ENCODE measurements at places on chromosomes 11 and 22.

DNA sequence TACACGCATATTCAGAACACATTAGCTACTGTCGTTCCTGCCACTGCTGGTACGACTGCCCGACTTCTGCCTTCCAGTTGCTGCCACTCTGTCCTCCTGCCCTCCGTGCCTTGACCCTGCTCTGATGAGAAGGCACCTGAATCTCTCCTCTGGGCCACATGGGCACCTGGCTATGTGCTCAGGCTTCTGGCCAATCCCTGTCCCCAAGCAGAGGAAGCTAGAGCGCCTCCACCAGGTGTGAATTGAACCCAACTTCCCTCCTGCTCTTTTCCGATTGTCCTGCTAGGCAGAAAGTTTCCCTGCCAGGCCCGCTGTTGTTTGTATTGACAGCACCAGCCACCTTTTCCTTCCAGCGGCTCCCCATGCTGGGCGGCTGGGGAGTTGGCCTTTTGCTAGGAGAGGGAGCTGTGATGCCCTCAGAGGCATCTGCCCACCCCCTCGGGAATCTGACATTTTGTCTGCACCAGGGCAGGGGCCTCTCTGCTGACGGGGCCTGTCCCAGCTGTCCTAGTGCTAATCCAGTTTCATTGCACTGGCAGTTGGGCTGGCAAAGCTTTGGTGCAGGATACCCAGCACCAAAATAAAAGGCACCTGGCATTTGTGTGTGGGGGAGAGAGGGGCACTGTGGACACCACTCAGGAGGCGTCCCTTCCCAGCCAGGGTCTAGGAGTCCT, 118.0 kb downstream of the GRIK4 start:
- no peak for DNase-seq

- no peak for DNase-seq
These were observed 2.4 kb downstream of the RASD2 start for GRCh38 chr22:35542939-35543516.

DNA sequence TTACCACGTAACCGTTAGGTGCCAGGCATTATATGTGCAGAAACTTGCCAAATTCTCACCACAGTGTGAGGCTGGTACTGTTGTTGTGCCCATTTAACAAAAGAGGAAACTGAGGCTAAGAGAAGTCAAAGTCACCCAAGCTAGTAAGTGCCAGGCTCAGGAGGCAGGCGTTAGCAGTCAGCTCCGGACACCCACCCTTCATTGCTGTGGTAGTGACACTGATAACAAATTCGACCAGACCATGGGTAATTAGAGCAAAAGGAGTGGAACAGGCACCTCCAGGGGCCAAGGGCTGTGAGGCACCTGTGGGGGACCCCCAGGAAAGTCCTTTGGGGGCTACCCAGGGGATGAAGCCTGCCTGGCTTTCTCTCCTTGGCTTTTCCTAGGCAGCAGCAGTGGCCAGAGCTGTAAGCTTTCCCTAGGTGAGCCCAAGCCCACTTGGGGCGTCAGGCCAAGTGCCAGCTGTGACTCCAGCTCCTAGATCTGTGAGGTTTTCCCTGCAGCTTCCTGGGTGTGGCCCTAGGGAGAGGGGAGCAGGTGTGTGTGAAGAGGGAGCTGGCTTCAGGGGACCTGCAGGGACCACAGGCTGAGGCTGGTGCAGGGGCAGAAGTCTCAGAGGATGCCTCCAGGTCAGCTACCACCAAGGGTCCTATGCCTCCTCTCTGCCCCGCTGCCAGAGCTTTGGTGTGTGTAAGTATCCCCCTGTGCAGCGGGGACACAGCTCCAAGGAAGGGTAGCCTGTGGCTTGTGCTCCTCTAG, 19.7 kb upstream of the ALX4 start:
- DNase-seq = no peak

GRCh38 chr22:20206709-20207215, 55.9 kb upstream of the CCDC188 start:
- DNase-seq = no peak

- DNase-seq = no peak
These were observed 317.6 kb upstream of the FAT3 start for GRCh38 chr11:91906871-91907624.

DNA sequence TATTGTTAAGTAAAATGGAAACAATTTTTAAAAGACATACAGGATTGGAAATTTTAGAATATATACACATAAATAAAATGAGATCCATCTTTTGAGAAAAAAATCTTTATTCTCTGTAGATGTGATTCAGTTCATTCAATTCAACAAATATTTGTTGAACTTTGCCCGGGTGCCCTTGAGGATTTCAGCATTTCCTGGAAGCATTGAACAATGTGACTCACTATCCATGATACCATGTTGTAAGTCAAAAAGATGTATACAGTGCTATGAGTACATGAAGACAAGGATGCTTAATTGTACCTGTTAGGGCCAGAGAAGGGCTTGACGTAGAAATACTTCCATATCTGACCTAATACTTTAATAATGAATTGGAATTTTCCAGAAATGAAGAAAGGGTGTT, 353.7 kb downstream of the METTL15 start:
- no peak for DNase-seq

DNA sequence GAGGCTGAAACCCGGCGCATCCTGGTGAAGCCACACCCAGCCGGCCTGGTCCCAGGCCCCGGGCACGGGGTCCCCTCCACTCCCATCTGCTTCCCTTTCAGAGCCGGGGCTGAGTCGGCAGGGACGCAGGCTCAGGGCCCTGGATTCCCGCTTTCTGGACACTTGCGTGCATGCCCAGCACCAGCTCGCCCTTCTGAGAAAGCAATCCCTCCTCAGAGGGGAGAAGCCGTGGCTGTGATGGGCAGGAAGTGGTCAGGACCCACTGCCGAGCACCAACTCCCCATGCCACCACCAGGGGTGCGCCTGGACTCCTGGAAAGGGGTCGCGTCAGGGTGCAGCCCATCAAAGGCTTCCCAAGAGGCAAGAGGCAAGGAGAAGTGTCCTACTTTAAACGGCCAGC, 15.1 kb downstream of the CDKN1C start:
- no peak for DNase-seq

DNA sequence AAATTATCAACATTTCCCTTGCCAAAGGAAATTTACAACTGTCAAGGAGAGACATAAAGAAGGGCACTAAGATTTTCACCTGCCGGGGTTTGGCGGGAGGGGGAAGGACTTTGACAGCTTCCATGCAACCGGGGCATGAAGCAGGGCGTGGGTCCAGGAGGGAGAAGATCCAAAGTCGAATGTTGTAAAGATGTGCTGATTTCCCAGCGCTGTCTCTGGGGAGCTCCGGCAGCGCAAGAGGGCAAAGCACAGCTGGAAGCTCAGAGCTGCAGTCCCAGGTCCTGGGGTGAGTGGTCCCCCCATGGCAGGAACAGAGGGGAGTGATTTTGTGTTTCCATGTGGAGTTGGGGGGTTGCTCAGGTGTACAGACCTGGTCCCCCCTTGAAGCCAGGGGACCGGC, at the start of gene MS4A10:
TSS of gene MS4A10 (plus strand) at position 198 of the 400 bp plus-strand sequence. CDS start 5,003 bp downstream, outside the sequence.
- DNase-seq = no peak

DNA sequence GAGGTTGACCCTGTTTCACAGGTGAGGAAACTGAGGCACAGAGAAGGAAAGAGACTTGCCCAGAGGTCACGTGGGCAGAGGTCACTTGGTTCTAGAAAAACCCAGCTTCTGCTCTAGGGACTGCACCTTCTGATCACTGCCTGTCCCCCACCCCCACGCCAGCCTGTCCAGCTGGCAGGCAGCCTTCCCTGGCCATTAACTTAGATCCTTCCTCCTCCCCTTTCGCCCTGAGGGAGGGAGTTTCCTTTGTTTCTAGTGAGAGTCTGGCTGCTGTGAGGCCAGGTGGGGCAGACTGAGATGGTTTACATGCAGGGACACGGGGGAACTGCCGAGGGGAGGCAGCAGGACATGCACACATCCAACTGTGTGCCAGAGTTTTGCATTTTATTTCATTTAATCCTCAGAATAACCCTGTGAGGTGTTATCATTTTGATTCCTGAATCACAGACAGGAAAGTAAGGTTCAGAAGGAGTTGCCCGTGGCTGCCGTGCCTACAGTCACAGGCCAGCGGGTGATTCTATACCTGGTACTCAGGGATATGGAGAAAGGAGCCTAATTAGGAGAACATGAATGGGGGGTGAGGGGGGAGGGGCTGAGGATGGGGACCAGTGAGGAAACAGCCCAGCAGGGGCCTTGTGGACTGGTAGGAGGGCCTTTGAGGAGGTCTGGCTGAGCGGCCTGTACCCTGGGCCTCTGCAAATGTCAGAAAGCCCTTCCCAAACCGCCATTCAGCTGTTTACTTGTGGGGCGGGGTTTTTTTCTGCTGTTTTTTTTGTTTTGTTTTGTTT, 3.4 kb downstream of the FAM83F start:
- DNase-seq = no peak

DNA sequence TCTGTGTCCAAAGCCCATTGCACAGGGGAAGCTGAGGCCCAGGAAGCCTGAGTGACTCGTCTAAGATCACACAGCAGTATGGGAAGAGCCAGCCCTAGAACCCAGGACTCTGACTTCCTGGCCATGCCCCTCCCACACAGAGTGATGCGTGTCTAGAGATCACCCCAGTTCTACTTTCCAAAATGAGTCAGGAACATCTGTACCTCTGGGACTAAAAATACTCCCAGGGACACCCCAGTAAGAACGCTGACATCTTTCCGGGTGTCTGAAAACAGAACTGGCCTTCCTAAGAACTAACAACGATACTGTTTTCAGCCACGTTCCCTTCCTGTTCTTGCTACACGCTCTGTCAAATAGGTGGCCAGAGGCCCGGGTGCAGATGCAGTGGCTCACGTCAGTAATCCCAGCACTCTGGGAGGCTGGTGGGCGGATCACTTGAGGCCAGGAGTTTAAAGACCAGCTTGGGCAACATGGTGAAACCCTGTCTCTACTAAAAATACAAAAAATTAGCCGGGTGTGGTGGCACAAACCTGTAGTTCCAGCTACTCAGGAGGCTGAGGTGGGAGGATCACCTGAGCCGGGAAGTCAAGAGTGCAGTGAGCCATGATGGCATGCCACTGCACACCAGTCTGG, 21.7 kb upstream of the PDGFB start:
- no peak for DNase-seq

DNA sequence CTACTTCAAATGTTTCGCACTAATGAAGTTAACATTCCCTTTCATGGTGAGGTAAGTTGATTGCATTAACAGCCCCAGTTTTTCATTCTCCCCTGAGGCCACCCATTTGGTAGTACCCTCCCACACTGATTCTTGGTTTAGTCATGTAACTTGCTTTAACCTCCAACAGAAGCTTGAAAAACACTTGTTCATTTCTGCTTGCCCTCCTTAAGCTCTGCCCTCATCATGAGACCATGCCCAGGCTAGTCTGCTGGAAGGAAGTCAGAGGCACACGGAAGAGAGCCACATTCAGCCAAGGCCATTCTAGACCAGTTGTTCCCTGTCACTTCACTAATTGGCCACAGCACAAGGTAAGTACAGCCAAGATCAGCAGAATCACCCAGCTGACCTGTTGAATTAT, 50.7 kb upstream of the CD44 start:
- DNase-seq = no peak

DNA sequence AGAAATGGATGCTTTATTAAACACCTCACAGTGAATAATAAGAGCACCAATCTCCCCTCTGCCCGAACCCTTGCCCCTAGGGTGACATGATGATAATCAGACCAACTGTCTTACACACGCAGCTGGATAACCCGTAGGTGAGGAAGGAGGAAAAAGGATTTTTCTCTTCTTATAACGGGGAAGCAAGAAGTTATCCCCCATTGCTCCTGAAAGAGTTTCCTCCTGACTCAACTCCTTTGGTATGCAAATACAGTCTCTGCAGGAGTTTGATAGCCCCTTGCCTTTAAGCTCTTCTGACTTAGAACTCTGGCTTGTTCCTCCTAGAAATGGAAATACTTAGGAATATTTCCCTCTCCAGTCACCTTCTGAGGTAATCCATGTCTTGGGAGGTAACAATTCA, 455.8 kb downstream of the TMEM135 start:
- DNase-seq = no peak

GRCh38 chr22:30008401-30008800, 71.9 kb upstream of the HORMAD2 start:
- DNase-seq = no peak

GRCh38 chr11:7555052-7555699, 41.4 kb downstream of the PPFIBP2 start:
- DNase-seq = no peak

- no peak for DNase-seq
These were observed 30.3 kb downstream of the VSTM5 start for GRCh38 chr11:93819966-93820695.

GRCh38 chr11:43419460-43419859, 60.7 kb downstream of the TTC17 start:
- no peak for DNase-seq

- no peak for DNase-seq
These were observed 182.3 kb downstream of the BLID start for GRCh38 chr11:121933694-121934093.

- no peak for DNase-seq
These were observed 62.6 kb downstream of the CYTH4 start for GRCh38 chr22:37344735-37345449.

GRCh38 chr11:119924017-119924416, 195.0 kb upstream of the NECTIN1 start:
- DNase-seq = no peak

DNA sequence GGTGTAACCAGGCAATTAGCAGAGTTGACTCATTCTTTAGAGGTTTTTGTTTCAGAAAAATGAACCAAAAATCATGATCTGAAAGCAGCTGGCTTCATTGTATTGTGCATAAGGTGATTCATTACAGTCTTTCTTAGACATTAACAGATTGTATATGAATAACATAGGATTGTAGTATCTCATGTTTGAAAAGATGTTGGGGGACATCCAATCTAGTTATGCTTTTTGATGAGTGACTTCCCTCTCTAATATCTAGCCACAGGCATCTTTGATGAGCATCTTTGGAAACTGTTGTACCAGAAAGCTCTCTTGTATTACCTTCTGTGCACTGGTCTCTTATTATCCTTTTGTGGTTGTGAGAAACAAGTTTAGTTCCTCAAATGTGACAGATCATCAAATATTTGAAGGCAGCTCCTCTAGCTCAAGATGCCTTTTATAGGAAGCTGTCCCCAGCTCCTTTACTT, 8.3 kb downstream of the GRK3 start:
- DNase-seq = no peak

DNA sequence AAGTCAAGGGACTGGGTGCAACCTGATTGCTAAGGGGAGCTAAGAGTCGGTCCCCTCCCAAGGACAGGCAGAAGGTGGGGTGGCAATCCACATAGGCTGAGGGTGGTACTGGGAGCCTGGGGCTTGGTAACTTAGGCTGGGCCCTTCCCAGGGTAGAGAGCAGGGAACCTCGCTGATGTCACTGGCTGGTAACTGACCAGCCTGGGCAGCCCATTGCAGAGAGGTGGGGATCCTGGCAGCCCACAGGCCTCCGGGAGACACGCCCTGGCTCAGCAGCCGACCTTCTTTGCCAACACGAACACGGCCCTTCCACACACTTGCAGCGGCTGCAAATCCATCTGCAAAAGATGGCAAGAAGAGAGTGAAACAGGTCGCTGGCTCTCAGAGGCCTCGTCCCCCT, 25.4 kb downstream of the A4GALT start:
- DNase-seq = no peak

All from stimulated activated CD4-positive, alpha-beta T cell treated with anti-CD3 and anti-CD28 coated beads, Interleukin-4, amount 100 ng/mL, for 4 hours (primary cell).